ENCODE measurements at places on chromosomes 5 and 9.

- no peak for ATAC-seq
Observed at GRCh38 chr9:74953235-74953751, 581 bp upstream of the C9orf40 start.

- no peak for ATAC-seq
Observed at GRCh38 chr5:11293523-11293922, 532.5 kb upstream of the DAP start.

DNA sequence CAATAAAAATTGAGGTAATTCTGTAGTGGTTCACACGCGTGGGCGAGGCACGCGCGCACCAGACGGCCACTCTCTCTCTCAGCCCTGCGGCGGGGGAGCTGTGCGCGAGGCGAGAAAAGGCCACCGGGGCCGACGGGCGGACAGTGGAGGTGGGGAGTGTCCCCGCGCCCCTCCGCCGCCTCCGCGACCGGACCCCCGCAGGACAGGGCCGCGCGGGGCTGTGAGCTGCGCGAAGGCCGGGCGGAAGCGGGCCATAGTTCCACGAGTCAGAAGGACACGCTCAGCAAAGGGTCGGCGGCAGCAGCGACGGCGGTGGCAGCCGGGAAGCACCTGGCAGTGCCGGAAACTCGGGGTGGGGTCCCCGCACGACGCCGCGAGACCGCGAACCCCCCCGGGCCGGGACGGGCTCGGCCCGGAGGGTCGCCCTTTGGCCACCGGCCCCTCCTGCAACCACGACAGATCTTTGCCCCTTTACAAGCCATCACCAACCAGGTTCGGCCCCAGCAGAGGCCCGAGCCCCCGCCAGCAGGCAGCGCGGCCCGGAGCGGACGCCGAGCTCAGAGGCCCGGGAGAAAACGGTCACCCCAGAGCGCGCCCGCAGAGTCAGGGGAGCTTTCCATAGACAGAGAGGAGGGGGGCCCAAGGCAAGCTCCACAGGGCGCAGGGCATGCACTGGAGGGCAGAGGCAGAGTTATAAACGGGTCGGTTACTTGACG lies 60.9 kb downstream of the ZNF354C start:
- ATAC-seq = peak; percentile 6

DNA sequence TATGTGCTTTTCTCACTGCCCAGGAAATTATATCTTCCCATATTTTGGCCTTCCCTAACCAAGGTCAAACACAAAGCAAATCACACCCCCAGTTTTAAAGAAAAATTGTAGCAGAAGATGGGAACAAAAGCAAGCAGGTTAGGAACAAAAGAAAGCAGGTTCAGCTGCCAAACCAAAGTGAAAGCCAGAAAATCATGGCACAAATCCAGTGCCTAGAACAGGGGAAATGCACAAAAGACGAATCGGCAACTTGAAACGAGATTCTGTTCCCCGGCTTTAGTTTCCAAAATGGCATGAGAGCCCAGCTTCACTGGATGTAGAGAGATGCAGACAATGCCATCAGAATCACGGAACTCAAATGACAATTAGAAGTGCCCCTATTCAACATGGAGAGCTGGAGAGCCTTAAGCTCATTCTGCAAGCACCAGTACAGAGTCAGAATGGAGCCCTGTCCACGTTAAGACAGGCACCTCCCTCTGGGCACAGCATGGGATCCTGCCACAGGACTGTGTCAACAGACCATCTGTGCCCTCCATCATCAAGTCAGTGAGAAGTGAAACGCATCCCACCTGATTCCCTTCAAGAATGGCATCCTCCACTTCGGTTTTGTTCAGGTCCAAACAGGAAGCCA lies 13.8 kb downstream of the DNAH5 start:
- ATAC-seq = no peak

GRCh38 chr9:138116521-138116920 lies 238.9 kb downstream of the CACNA1B start:
- no peak for ATAC-seq

- ATAC-seq = no peak
Observed at GRCh38 chr5:112931473-112931872, 9.4 kb upstream of the REEP5 start.

DNA sequence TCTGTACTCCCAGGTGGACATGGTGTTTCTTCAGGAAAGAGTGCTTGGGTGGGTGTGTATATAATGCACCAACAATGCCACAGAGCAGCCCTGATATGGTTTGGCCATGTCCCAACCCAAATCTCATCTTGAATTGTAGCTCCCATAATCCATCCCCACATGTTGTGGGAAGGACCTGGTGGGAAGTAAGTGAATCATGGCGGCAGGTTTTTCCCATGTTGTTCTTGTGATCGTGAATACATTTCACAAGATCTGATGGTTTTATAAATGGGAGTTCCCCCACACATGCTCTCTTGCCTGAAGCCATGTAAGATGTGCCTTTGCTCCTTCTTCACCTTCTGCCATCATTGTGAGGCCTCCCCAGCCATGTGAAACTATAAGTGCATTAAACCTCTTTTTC lies 158.5 kb downstream of the NR3C1 start:
- ATAC-seq = no peak

DNA sequence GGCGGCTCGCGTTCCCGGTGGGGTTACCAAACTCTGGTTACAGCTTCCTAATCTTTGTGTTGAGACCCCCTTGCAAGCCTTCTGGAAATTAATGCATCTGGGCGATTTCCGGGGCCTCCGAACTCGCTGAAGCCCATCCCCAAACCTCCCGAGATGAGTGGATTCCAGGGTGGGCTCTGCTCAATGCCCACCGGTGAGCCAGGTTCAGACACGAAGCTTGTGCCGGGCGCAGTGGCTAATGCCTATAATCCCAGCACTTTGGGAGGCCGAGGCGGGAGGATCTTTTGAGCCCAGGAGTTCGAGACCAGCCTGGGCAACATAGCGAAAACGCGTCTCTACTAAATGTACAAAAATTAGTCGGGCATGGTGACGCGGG lies 356 bp upstream of the HACD4 start:
- ATAC-seq = no peak

DNA sequence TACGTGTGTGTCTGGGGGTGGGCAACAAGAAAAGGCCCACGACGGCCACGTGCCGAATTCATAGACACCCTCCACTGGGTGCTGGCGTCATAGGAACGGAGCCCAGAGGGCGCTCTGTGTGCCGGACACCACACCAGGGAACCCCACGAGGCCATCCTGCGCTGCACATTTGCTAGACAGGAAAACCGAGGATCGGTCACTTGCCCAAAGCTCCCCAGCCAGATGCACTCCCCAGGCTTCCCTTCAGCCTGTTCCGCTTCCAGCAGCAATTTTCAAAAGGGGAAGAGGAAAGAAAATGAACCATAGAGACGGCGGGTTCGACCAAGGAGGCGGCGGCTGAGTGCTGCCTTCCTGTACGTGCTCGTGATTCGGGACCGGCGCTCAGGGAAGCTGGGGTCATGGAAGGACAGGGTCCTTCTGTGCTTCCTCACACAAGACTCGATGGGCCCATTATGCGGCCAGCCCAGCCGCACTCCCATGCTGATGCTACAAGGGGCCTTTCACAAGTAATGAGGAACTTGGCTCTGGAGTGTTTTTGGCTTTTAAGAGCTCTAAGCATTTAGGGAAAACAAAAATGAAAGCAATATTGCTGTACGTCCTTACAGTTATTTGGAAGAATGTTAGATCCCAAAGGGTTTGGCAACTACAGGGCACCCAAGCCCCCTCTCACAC lies 124.6 kb upstream of the SARDH start:
- no peak for ATAC-seq

- no peak for ATAC-seq
Observed at GRCh38 chr5:25448190-25448621, 803.4 kb upstream of the CDH10 start.

- no peak for ATAC-seq
Observed at GRCh38 chr9:114799441-114799840, 6.4 kb downstream of the TNFSF15 start.

GRCh38 chr9:137171149-137171900 lies 531 bp downstream of the TMEM210 start:
- no peak for ATAC-seq

DNA sequence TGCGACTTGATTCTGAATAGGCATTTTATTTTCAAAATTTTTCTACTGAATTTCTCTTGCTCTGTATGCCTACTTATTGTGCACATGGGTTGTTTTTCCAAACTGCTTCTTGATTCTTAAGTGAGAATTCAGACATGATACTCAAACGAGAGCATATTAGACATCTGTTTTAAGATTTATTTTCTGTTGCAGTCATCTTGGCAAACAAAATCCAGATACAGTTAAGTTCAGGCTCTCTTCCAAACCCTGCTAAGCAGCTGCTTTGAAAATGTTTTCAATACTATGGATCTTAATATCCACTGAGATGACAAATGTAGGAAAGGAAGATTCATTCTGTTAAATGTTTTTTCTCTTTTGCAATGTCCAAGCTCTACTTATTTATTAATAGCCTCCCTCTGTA lies 4.5 kb downstream of the TMEM215 start:
- no peak for ATAC-seq

DNA sequence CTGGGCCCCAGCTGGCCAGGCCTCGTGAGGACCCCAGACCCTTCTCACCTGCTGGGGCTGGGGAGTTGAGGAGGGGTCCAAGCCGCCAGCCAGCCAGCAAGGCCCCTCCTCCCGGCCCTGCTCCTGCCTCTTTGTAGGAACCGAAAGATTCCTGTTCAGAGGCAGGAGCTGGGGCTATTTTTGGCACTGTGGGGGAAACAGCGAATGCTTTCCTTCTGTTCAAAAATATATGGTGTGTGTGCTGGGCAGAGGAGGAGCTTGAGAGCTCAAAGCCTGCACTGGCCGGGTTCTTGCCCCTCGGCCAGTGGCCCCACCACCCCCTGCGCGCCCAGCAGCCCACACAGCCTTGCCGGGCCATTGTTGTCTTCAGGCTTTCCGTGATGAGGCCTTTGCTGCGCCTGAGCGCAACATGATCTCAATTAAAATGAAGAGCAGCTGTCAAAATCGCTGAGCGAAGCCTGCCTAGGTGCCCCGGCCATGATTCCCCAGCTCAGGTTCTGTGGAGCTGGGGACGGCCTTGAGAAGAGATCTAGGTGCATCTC lies 13.4 kb downstream of the NCS1 start:
- no peak for ATAC-seq

- ATAC-seq = no peak
Observed at GRCh38 chr9:124343533-124344290, 71.5 kb downstream of the PSMB7 start.

GRCh38 chr9:134944351-134944802 lies 26.7 kb upstream of the FCN1 start:
- ATAC-seq = no peak

- no peak for ATAC-seq
Observed at GRCh38 chr5:94832685-94833084, 214.2 kb downstream of the SLF1 start.

GRCh38 chr5:43304525-43304924 lies 8.7 kb downstream of the HMGCS1 start:
- ATAC-seq = no peak

- ATAC-seq = peak; percentile 61
Observed at GRCh38 chr9:137240318-137240840, 708 bp upstream of the TUBB4B start.

DNA sequence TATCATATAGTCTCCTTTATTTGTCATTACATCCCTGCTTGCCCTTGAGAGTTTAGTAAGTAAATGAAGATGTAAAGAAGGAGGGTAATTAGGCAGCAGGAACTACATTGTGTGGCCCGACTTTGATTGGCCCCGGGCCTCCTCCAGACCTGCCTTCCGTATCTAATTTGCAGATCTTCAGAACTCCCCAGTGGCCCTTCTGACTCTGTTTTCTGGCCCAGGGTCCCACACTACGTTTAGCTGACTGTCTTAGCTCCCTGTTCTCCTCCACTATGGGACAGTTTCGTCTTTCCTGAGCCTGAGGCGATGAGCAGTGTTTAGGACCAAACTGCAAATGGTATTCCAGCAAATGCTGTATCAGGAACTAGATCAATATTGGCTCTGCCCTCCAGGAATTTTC lies 21.6 kb upstream of the CTSL start:
- ATAC-seq = no peak

DNA sequence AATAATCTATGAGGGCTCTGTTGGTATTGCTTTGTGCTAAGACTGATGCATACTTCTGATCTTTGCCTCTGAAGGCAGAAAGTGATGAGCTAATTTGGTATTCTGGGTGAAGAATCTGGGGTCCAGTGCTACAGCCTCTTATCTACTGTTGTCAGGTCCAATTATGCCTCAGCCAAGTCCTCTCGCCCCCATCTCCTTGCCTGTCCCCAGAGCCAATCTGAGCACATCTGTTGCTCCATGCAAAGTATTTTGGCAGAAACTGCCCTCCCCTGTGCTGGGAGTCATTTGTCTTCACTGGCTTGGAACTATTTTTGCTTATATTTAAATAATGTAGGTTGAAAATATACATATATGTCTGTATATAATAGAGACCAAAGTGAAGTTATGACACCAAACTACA lies 23.4 kb downstream of the LSM11 start:
- no peak for ATAC-seq

DNA sequence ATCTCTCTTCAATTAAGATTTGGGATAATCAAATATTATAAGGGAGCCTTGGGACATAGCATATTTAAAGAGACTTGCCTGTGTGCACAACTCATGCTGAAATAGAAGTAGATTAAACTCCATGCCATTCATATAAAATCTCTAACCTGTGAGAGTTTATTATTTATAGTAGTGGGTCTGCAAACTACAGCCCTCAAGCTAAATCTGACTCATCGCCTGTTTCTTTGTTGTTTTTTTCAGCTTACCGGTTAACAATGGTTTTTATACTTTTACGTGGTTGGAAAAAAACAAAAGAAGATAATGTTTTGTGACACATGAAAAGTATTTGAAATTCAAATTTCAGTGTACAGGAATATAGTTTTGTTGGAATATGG lies 61.9 kb upstream of the GHR start:
- no peak for ATAC-seq

- no peak for ATAC-seq
Observed at GRCh38 chr5:33470544-33470943, 29.8 kb downstream of the TARS1 start.

DNA sequence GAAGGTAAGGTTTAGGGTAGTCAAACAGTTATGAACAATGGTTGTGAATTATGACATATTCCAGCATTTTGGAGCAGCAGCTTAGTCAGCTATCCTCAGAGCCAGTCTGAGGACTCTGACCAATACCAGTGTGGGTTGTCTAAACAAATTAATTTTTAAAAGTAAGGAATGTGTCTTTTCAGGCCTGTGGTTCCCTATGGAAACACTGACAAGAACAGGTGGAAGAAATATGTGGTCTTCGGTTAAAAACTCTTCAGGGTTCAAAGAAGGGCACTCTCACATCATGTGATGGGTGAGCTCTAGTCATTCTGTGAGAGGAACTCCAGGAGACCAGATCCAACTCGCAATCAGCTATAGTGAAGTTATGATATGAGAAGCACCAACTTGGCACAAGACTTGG lies 33.5 kb upstream of the ALDOB start:
- ATAC-seq = no peak

DNA sequence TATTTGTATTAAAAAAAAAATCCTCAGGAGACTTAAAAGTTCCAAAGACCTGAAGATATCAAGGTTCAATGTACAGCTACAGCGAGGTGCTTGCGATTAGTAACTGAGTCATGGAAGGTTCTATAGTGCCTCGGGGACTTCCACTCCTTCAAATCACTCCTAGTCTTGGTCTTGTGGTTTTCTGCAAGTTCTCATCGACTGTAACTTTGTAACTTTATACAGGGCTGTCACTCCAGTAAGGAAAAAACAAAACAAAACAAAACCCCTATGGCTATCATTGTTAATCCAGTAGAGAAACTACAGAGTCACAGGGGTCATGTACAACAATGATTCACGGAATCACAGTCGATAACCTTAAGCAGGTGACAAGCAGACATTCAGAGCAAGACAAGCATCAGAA lies 39.8 kb upstream of the SELENOP start:
- ATAC-seq = no peak

Data from stimulated activated memory B cell treated with anti-CD40 and anti-IgM and Interleukin-4, amounts not matched to agents 10 μg/mL and 1 μg/mL and 100 μg/mL, for 72 hours (primary cell).